ENCODE measurements at places on chromosomes 16 and 17.
A peak's percentile ranks its signal among the peaks of the same experiment; 100 is the strongest.

DNA sequence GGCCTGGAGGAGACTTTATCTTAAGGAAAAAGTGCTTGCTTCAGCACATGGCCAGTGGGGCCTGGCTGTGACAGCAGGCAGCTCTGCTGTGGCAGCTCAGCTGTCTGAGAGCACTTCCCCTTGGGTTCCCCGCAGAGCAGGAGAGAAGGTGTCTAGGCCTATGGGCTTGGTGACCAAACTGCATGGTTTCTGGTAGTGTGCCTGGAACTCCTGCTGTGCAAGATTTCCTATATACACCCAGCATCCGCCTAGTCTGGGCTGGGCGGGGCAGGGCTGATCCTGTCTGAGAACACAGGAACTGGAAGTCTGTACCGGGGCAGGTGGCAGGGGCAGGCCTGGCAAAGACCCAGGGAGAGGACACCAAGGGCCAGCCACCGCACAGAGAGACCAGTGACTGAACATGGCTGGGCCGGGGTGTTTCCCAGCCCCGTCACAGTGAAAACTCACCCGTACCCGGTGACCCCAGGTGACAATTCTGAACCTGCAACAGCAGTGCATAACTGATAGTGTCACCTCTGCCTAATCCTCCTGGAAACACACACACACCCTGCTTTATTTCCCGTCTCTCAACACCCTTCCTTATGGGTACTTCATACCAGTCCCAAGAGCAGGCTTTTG is 39.3 kb downstream of the CHD9 start:
- H3K36me3 ChIP-seq, result no peaks in the 10 kb centered on the region
- no peak overlapping the region for H3K27ac ChIP-seq
- H3K4me3 ChIP-seq, result no peak overlapping the region
- DNase-seq, result peak; percentile 72
- no peaks in the 10 kb centered on the region for H3K27me3 ChIP-seq

GRCh38 chr16:638836-639235 is 2.7 kb upstream of the METTL26 start:
- H3K27ac ChIP-seq, result no peak overlapping the region
- H3K4me1 ChIP-seq, result peaks cover 32% of the 10 kb centered on the region
- no peak for DNase-seq
- no peaks in the 10 kb centered on the region for H3K27me3 ChIP-seq

DNA sequence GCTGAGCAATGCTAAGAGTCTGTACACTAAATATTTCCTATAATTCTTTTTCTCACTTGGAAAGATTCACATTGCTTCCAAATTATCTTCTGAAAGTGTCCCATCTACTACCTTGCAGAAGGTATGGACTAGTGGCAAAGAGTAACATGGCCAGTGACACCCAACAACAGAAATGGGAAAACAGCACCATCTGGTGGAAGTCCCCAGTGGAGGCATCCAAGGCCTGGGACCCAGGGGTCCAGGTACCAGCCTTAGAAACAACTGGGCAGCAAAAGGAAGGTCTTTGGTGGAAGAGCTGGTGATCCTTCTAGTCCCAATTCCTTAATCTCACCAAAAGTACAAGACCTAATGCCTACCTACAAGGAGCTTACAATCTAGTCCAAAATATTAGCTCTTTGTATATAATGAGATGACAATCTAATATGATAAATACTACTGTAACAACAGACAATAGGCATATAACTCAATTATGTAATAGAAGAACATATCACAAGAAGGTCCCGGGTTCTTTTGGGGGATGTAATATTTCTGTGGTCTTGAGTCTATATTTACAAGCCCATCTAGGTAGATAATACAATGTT is 55.3 kb downstream of the SKAP1 start:
- no peaks in the 10 kb centered on the region for H3K4me1 ChIP-seq

DNA sequence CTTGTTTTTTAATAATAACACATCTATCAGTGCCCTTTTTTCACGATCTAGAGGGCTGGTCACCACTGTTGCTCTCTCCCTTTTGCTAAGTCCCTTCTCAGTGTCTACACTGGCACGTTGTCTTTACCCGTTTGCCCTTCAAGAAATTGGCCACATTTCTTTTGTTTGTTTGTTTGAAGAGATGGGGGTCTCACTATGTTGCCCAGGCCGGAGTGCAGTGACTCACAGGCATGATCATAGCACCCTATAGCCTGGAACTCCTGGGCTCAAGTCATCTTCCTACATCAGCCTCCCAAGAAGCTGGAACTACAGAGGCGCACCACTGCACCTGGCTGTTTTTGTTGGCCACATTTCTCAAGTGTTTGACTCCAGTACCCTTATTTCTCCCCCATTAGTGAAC is 138.0 kb upstream of the AXIN2 start:
- no peaks in the 10 kb centered on the region for H3K36me3 ChIP-seq
- no peak overlapping the region for H3K4me3 ChIP-seq
- H3K27me3 ChIP-seq, result no peaks in the 10 kb centered on the region
- no peak for DNase-seq

DNA sequence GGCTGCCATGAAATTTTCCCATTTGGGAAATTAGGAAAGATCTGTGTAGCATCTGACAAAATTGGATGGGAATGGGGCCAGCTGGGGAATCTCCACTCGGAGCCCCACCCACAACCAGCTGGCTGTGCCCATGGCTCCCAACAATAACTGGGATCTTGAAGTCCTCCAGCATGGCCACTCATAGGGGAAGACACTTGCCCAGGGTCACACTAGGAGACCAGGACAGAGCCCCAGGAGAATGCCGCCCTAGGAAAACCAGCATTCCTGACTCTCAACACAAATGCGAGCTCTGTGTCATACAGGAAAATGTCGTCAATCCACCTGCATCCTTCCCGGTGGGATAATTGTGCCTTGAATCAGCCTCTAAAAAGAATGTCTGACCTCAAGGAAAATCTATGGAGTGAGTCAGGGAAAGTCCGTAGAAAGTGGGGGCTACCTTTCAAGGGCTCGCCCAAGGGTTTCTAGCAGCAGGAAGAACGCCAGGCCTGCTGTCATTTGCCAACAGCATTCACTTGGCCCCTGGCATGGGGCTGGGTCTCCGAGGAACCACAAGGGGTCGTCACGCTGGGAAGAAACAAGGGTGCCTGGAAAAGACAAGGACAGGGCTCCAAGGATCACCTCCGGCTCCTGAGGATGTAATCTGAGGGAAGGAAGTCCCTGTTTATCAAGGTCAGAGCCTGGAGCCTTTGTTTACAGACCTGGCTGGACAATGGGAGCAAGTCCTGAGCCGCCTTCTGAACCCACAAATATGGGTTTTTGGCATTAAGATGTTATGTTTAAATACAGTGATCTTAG is 15.9 kb downstream of the CDH5 start:
- DNase-seq, result peak; percentile 56
- H3K4me3 ChIP-seq, result no peak overlapping the region

- peaks cover 31% of the 10 kb centered on the region for H3K36me3 ChIP-seq
- no peak for DNase-seq
- H3K4me3 ChIP-seq, result no peak overlapping the region
- H3K27me3 ChIP-seq, result no peaks in the 10 kb centered on the region
- no peaks in the 10 kb centered on the region for H3K4me1 ChIP-seq
Observed at GRCh38 chr17:14204084-14204483, 32.6 kb downstream of the CDRT15 start.

DNA sequence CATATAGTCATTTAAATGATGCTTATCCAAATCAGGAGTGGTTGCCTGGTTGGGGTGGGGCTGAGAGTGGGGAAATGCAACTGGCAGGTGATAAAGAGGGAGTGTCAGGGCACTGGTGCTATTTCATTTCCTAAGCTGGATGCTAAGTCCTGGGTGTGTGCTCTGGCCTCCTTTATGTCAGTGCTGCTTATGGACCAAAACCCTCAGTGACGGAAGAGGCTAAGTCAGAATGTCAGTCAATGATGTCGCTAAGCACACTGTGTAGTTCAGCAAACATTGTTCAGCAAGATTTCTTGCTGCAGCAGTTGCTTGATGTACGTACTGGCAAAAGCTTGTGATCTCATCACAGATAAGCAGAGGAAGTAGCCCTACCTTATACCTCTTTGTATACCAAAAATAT is 16.4 kb upstream of the FLCN start:
- H3K4me1 ChIP-seq, result no peaks in the 10 kb centered on the region
- no peak overlapping the region for H3K4me3 ChIP-seq
- no peak for DNase-seq
- peaks cover 81% of the 10 kb centered on the region for H3K36me3 ChIP-seq
